Umbilical cord (tissue), 2 donors: ENCODE measurements at places on chromosomes 12 and 14. TPM values are rescaled to one million over a fixed set of nuclear protein-coding genes. Genes with fewer than 3 reads are reported as not detected.

DNA sequence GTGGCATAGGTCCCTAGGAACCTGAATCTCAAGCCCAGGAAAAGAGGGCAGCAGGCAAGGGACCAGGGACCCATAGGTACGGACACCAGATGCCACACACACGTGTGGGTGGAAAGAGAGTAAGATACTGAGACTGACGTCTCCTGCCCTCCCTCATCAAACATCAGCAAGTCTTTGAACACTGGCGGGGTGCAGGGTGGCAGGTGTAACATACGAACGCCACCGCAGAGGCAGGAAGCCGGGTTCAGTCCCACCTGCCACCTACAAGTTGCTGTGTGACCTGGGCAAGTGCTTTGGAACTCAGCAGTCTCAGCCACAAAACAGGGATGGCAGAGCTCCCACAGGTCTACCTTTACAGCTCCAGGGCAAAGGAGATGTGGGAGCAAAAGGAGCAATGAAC is 11.1 kb downstream of the ACTN1 start:
- DNase-seq: no peak

- no peak for DNase-seq
Measured at GRCh38 chr12:69932676-69933552, 107.9 kb downstream of the MYRFL start.

- peak; percentile 39 for DNase-seq
Measured at GRCh38 chr12:110555577-110556406, 27.3 kb downstream of the PPTC7 start.

Gene A2M
- total RNA-seq: 124 TPM

GRCh38 chr14:88380405-88380804 is 5.1 kb upstream of the SPATA7 start:
- DNase-seq: no peak

GRCh38 chr12:12582193-12582881 is 19.7 kb upstream of the DUSP16 start:
- no peak for DNase-seq

DNA sequence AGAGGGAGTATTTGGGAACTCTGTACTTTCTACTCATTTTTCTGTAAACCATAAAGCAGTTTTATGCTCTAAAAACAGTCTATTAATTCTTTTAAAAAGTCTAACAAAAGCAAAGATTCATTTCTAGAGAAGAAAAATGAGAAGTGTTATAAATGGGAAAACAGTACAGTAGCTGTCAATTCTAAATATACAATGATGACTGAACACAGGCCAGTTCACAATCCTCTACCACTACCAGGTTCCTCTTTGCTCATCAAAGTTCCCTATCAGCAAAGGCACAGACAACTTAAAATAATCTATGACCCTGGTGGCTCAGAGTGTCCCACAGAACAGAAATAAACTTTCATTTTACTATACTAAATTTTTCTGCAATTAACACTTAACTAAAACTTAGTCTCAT is 12.5 kb downstream of the NAA25 start:
- DNase-seq: no peak

DNA sequence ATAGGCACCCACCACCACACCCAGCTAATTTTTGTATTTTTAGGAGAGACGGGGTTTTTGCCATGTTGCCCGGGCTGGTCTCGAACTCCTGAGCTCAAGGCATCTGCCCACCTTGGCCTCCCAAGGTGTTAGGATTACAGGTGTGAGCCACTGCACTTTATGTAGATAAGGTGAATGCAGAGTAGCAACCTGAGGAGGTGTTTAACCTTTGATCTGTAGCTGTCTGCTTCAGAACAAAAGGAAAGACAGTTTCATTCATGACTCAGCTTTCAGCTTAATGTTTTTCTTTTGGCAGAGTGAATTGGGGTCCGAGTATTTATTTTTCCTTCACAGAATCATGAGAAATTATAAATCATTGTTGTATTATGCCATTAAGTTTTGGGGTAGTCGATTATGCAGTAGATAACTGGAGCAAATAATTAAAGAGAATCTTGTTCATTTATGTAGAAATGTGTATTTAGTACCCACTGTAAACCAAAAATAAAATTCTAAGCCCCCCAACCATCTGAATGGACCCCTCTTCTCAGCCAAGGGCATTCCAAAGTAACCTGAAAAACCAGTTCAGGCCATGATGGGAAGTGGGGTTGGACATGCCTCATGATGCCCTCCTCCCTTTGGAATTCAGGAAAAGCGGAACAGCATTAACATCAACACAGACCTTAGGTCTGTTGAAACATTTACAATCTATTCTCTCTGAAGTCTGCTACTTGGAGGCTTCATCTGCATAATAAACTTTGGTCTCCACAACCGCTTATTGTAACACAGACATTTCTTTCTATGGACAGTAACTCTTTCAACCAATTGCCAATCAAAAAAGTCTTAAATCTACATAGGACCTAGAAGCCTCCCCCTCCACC is 10.7 kb upstream of the STX2 start:
- peak; percentile 50 for DNase-seq

- DNase-seq: no peak
Measured at GRCh38 chr12:113835896-113836295, 130.2 kb downstream of the RBM19 start.

Gene GPRC5A
- total RNA-seq: 42.1 TPM

GRCh38 chr12:39866135-39866534 is 239.7 kb downstream of the SLC2A13 start:
- no peak for DNase-seq

- DNase-seq: no peak
Measured at GRCh38 chr12:131384544-131384855, 326.4 kb upstream of the SFSWAP start.

- DNase-seq: no peak
Measured at GRCh38 chr12:22499445-22499844, 44.9 kb downstream of the C2CD5 start.

DNA sequence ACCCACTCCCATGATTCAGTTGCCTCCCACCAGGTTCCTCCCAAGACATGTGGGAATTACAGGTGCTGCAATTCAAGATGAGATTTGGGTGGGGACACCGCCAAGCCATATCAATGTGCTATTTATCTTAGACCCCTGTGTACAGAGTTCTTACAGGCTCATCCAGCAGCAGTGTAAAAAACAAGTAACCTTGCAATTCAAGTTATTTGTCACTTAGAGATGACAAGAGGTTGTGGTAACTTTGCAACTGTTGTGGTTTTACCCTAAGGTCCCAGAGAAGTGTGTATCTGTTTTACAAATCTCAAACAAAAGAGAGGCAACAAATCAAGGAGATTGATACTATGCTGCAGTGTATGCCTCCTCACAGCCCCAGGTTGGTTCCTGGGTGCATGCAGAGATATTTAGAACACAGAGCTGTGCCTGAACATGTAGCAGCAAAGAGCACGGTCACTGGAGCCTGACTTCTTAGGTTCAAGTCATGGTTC is 11.5 kb upstream of the HELB start:
- DNase-seq: no peak

Gene GALC
- 26.0 TPM for total RNA-seq

DNA sequence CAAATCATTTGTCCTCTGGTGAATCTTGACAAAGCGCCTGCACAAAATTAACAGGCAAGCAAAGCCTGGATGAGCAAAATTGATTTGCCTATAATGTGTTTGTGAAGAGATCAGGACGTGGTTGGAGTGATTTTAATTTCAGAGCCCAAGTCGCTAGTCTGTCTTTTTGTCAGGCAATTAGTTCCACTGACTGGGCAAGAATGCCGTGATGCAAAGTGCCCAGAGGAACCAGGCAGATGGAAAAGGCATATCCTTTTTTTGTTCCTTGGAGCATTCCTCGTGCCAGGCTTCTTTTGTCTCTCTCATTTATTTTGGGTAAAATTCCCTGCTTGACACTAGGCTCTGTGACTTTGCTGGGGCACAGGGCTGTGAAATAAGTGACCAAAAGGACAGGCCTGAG is 65.9 kb upstream of the CCDC198 start:
- DNase-seq: no peak

DNA sequence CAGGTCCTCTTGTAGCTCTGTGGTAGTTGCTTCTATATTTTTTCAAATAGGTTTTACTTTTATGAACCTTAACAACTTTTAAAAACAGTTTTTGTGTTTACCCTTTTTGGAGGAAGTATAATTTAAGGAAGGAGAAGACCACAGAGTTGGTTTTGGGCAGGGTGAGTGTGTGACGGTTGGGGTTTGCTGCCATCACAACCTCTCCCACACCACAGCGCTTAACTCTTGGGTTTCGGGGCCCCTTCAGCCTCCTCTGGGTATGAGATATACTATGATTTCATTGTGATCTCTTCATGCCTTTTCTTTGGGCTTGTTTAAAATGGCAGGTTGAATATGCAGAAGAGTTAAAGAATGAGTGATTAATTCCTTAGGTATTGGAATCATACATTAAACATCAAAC is 228.7 kb upstream of the CRY1 start:
- no peak for DNase-seq

DNA sequence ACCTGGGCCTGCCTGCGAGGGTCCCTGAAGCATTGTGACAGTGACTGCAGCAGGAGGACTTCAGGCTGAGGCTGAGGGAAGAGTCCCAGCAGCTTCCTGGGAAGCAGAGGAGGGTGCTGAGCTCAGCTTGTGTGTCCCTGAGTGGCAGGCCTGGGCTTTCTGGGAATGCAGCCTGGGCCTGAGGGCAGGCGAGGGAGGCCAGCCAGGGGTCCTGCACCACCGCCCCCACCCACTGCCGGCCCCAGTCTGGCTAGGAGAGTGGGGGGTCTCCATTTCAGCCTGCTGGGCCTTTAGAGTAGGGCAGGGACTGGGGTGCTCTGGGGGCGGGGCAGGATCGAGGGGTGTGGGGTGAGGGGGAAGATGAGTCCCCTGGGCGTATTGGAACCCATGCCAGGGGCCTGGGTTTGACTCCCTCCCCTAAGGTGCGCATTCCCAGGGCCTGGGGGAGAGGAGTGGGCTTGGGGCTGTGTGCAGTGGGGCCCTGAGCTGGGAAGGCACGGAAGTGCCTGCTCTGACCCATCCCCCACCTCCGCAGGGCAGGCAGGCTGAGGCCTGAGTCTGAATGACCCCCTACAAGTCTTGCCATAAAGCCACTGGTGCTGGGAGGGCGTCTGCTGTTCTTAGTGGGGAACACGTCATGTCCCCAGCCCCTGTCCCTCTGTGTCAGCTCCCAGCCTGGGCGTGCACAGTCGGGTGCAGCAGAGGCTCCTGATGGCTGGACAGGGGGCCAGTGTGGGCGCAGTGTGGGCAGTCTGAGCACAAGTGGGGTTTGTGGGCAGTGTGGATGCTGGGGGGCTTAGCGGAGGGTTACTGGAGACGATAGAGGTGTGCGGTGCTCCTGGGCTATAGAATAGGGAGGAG is 46.4 kb downstream of the KRT80 start:
- no peak for DNase-seq

DNA sequence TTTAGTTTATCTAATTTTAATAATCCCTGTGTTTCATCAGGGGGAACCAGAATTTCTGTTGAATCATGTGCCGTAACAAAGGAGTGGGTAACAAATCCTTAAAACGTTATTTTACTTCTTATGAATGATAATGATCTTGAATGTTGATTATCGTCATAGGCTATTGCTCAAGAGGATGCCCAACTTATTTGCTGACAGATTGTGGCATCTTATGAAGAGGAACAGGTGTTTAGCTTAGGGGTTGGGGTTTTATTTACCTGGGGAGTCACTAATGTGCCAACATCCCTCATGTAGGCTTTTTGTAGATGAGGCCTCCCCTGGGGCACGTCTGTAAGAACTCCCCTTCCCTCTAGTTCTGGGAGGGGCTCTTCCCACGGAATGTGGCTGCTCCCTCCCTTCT is 32.4 kb upstream of the TMX1 start:
- DNase-seq: no peak

Gene TEAD4
- total RNA-seq: 2.4 TPM

- peak; percentile 56 for DNase-seq
Measured at GRCh38 chr12:108332791-108333382, 6.2 kb downstream of the CMKLR1 start.

GRCh38 chr14:89504602-89505313 is 87.7 kb upstream of the FOXN3 start:
- no peak for DNase-seq

DNA sequence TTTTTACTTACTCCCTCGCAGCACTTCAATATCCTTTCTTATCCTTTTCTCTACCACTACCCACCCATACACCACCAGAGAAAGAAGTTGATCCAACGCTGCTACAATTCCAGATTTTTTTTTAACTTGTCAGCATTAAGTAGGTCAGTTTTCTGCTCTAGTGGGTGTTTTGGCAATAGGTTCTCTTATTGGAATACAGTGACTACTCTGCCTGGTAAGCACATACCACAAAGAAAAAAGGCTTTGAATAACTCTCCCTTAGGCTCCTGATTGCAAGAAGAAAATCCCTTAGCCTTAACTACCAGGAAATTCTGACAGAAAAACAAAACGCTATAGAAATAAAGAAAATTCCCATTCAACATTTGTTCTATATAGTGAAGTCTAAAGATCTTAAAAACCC is 72.0 kb downstream of the NUMB start:
- DNase-seq: no peak

Gene ANKRD33
- 2.9 TPM for total RNA-seq
